ENCODE measurements at places on chromosomes 3 and 15. TPM values are rescaled to one million over a fixed set of nuclear protein-coding genes. Genes with fewer than 3 reads are reported as not detected.

The PIGBOS1 gene
- 16.4 TPM for polyA plus RNA-seq

The MNS1 gene
- not detected for polyA plus RNA-seq

The EDEM1 gene
- polyA plus RNA-seq = 11.9 TPM

The ST8SIA2 gene
- 38.9 TPM for polyA plus RNA-seq

The WDR93 gene
- polyA plus RNA-seq = not detected

Measured in neural cell (in vitro differentiated cells).